ENCODE measurements at places on chromosomes 3 and 15. TPM values are rescaled to one million over a fixed set of nuclear protein-coding genes. Genes with fewer than 3 reads are reported as not detected.

Gene CYP19A1
- polyA plus RNA-seq, result 0.42 TPM

DNA sequence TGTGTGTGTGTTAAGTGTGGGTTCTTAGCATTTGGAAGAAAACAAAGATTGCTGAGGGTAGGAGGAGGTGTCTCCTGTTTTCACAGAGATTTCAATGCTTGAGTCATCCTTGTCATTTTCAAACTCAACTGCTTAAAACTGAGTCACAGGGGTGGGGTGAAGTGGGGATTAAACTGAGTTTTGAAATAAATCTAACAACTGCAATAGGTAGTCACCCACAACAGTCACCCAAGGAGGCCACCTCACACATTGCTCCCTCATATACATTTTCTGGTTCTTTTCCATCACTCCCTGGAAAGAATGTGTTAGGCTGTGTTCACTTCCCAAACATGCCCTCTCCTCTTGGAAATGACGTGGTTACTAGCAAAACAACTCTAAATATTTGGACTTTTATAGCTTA lies 187.7 kb upstream of the CMC1 start:
- H3K36me3 ChIP-seq, result no peaks in the 10 kb centered on the region
- peaks cover 28% of the 10 kb centered on the region for H3K4me1 ChIP-seq
- no peak overlapping the region for H3K27ac ChIP-seq
- no peaks in the 10 kb centered on the region for H3K27me3 ChIP-seq
- no peak overlapping the region for H3K4me3 ChIP-seq

Gene GP5
- 0.15 TPM for polyA plus RNA-seq

DNA sequence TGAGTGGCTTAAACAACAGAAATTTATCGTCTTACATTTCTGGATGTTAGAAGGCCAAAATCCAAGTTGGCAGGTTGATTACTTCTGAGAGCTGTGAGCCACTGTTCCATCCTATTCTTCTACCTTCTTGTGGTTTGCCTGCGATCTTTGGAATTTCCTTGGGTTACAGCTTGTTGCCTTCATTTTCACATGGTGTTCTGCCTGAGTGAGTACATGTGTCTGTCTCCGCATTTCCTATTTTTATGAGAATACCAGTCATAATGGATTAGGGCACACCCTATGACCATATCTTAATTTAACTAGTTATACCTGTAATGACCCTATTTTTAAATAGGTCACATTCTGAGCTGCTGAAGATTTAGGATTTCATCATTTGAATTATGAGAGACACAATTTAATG lies 294.3 kb downstream of the CNTN4 start:
- H3K27ac ChIP-seq, result no peak overlapping the region
- no peak for DNase-seq
- no peak overlapping the region for H3K4me3 ChIP-seq
- H3K27me3 ChIP-seq, result no peaks in the 10 kb centered on the region
- H3K36me3 ChIP-seq, result no peaks in the 10 kb centered on the region
- H3K4me1 ChIP-seq, result no peaks in the 10 kb centered on the region

- no peak overlapping the region for H3K4me3 ChIP-seq
- H3K4me1 ChIP-seq, result peaks cover 18% of the 10 kb centered on the region
- no peak overlapping the region for H3K27ac ChIP-seq
Measured at GRCh38 chr3:188580659-188581058, 426.7 kb downstream of the LPP start.

DNA sequence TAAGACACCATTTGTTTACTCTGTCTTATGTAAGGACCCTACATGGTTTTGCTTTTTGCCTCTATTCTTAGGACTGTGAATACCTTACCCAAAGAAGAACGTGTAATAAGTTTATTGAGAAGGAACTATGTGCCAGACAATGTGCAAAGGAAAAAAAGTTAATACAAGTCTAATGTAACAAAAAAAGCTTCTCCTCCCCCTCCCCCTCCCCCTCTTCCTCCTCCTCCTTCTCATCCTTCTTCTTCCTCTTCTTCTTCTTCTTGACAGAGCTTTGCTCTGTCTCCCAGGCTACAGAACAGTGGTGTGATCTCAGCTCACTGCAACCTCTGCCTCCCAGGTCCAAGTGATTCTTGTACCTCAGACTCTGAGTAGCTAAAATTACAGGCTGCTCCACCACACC lies 50.9 kb upstream of the MITF start:
- DNase-seq, result no peak
- no peaks in the 10 kb centered on the region for H3K4me1 ChIP-seq
- H3K27ac ChIP-seq, result no peak overlapping the region
- peaks cover 61% of the 10 kb centered on the region for H3K27me3 ChIP-seq
- no peak overlapping the region for H3K4me3 ChIP-seq

GRCh38 chr3:154864947-154865346 lies 215.2 kb upstream of the MME start:
- H3K27me3 ChIP-seq, result no peaks in the 10 kb centered on the region
- no peak overlapping the region for H3K4me3 ChIP-seq
- no peaks in the 10 kb centered on the region for H3K36me3 ChIP-seq
- no peaks in the 10 kb centered on the region for H3K4me1 ChIP-seq

GRCh38 chr15:94607176-94607654 lies 375.9 kb downstream of the MCTP2 start:
- DNase-seq, result no peak
- H3K27me3 ChIP-seq, result no peaks in the 10 kb centered on the region
- no peak overlapping the region for H3K4me3 ChIP-seq
- no peaks in the 10 kb centered on the region for H3K36me3 ChIP-seq

- peak; percentile 52 for DNase-seq
- no peaks in the 10 kb centered on the region for H3K36me3 ChIP-seq
- peaks cover 25% of the 10 kb centered on the region for H3K4me1 ChIP-seq
- H3K4me3 ChIP-seq, result peak overlapping the region; percentile 85
- H3K27me3 ChIP-seq, result peaks cover 36% of the 10 kb centered on the region
Measured at GRCh38 chr3:183254487-183255347, 1.7 kb downstream of the B3GNT5 start.

- peaks cover 9% of the 10 kb centered on the region for H3K36me3 ChIP-seq
- H3K4me1 ChIP-seq, result no peaks in the 10 kb centered on the region
- H3K27ac ChIP-seq, result no peak overlapping the region
- H3K27me3 ChIP-seq, result no peaks in the 10 kb centered on the region
Measured at GRCh38 chr15:74653426-74654102, 37.9 kb downstream of the CLK3 start.

DNA sequence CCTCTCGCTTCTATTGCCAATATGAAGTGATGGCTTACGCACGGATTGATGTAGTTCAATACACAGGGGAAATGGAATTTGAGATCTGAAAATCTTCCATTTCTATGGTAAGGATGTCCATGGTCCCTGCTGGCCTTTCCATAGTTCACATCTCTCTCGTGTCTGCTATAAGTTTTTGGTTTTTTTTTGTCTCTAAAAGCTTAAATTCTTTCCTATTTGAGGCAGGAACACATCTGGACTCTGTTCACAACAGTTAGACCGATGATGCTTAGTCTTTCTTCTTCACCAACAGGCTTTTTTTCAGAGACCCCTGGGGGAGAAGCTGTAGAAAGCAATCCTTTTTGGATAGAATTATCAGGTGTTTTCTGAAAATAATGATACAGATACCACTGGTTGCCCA lies 108.1 kb downstream of the XXYLT1 start:
- no peak overlapping the region for H3K4me3 ChIP-seq
- no peaks in the 10 kb centered on the region for H3K36me3 ChIP-seq
- DNase-seq, result no peak
- H3K4me1 ChIP-seq, result no peaks in the 10 kb centered on the region
- no peaks in the 10 kb centered on the region for H3K27me3 ChIP-seq
- no peak overlapping the region for H3K27ac ChIP-seq

- H3K4me3 ChIP-seq, result no peak overlapping the region
- no peaks in the 10 kb centered on the region for H3K36me3 ChIP-seq
- H3K27me3 ChIP-seq, result no peaks in the 10 kb centered on the region
- no peak for DNase-seq
- H3K27ac ChIP-seq, result no peak overlapping the region
Measured at GRCh38 chr3:84082726-84083125, 876.1 kb upstream of the CADM2 start.

- no peaks in the 10 kb centered on the region for H3K4me1 ChIP-seq
- DNase-seq, result peak; percentile 64
- H3K27ac ChIP-seq, result no peak overlapping the region
- H3K27me3 ChIP-seq, result peaks cover 32% of the 10 kb centered on the region
- H3K36me3 ChIP-seq, result no peaks in the 10 kb centered on the region
Measured at GRCh38 chr3:38039899-38040261, 872 bp downstream of the DLEC1 start.

Gene PRR20G
- 0.39 TPM for polyA plus RNA-seq

- no peak overlapping the region for H3K4me3 ChIP-seq
- H3K27ac ChIP-seq, result no peak overlapping the region
- H3K36me3 ChIP-seq, result no peaks in the 10 kb centered on the region
Measured at GRCh38 chr15:79467865-79468586, 35.9 kb downstream of the MINAR1 start.

Gene GALNT15
- not detected for polyA plus RNA-seq

DNA sequence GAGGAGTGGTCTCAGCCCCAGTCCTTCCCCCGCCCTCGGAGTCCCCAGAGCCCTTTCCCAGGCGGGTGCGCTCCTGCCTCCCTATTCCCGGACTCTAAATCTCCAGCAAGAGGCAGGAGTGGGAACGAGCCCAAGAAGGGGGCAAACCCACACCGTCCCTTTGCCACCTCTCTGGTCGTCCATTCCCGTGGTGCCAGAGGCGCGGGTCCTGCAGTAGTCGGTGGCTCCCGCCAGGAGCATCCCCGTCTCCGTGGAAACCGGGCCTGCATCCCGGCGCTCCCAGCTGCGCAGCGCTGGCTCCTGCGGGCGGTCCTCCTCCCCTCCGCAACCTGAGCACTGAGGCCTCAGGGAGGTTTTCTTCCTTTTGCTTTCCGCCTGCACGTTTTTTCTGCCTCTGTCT lies 44.8 kb downstream of the LHFPL4 start:
- peaks cover 22% of the 10 kb centered on the region for H3K27me3 ChIP-seq
- H3K4me1 ChIP-seq, result peaks cover 4% of the 10 kb centered on the region
- no peaks in the 10 kb centered on the region for H3K36me3 ChIP-seq
- no peak overlapping the region for H3K27ac ChIP-seq
- H3K4me3 ChIP-seq, result peak overlapping the region; percentile 37

Gene TEX55
- polyA plus RNA-seq, result not detected

DNA sequence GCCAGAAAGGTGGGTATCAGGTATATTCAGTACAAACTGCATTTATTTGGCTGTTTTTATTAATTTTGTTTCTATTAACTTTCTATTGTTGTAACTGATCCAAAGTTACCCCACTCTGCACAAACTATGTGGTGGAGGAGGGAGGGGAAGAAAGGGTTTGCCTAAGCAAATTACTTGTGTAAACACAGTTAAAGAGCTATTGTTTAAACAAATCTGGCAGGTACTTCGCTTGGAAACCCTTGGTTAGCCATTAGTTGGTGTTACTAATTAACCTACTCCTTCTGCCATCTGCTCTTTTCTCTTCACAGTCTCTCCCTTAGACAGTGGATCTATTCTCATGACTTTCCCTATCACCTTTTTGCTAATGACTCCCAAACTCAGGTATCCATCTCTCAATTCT lies 328.4 kb upstream of the NECTIN3 start:
- DNase-seq, result peak; percentile 21
- no peaks in the 10 kb centered on the region for H3K27me3 ChIP-seq
- H3K4me3 ChIP-seq, result no peak overlapping the region

GRCh38 chr3:58044691-58045483 lies 36.7 kb downstream of the FLNB start:
- peaks cover 57% of the 10 kb centered on the region for H3K4me1 ChIP-seq
- no peak overlapping the region for H3K4me3 ChIP-seq
- H3K27me3 ChIP-seq, result no peaks in the 10 kb centered on the region
- H3K36me3 ChIP-seq, result no peaks in the 10 kb centered on the region

- DNase-seq, result no peak
- H3K36me3 ChIP-seq, result no peaks in the 10 kb centered on the region
- no peaks in the 10 kb centered on the region for H3K27me3 ChIP-seq
- no peak overlapping the region for H3K4me3 ChIP-seq
Measured at GRCh38 chr15:61612111-61612510, 383.0 kb upstream of the RORA start.

DNA sequence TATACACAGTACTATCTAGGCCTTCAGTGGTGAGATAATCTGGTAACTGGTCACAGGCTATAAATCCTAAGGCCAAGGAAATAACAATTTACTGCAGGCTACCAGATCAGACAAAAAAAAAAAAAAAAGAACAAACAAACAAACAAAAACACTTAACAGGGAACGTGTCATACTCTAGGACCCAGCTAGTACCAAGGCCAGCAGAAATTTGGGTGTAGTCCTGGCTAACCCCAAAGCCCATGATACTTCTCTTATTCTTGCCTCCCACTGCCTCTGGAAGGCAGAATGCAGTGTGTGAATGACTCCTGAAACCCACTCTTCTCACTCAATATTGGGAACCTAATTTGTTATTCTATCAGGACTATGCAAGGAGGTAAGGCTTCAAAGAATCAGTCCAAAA lies 53.7 kb upstream of the ST3GAL6 start:
- H3K27ac ChIP-seq, result no peak overlapping the region
- H3K4me1 ChIP-seq, result peaks cover 36% of the 10 kb centered on the region
- no peak for DNase-seq
- H3K4me3 ChIP-seq, result no peak overlapping the region
- no peaks in the 10 kb centered on the region for H3K36me3 ChIP-seq

- no peak overlapping the region for H3K4me3 ChIP-seq
- H3K27ac ChIP-seq, result no peak overlapping the region
- H3K36me3 ChIP-seq, result no peaks in the 10 kb centered on the region
- peaks cover 14% of the 10 kb centered on the region for H3K4me1 ChIP-seq
- DNase-seq, result no peak
- H3K27me3 ChIP-seq, result no peaks in the 10 kb centered on the region
Measured at GRCh38 chr15:33200444-33200843, 5.9 kb upstream of the FMN1 start.

DNA sequence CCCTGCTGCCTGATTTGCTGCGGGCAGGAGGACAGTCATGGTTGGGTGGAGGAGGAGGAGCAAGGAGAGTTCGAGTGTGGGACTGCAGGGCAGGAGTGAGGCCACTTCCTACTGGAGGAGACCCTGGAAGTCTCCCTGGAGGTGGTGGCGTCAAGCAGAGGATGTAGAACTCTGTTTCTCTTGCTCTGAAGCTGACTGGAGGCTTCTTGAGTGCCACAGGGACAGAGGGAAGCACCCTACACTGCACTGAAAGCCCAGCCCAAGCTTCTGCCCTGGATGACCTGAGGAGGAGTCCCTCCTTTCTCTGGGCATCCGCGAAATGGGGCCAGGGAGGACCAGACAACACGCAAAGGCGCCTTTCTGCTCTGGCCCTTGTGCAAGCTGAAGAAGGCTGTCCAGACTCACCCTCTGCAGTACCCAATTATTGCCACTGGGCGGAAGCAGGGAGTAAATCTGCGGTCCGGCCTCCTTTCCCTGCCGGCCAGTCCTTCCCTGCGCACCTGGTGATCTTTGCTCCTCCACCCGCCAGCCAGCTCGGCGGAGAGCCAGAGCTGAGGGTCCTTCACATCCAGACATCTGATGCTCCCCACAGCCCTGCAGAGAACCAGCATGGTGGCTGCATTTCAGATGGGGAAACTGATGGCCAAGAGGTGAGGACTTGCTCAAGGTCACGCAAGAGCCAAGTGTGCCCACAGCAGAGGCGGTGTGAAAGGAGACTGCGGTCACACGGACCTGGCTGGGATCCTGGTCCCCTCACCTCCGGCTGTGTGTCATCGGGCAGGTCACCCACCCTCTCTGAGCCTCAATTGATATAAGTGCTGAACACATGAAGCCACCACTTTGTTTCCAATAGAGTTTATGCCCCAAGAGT lies 207.1 kb downstream of the TBC1D2B start:
- H3K27ac ChIP-seq, result no peak overlapping the region
- H3K36me3 ChIP-seq, result no peaks in the 10 kb centered on the region
- H3K4me1 ChIP-seq, result no peaks in the 10 kb centered on the region
- H3K4me3 ChIP-seq, result no peak overlapping the region
- no peaks in the 10 kb centered on the region for H3K27me3 ChIP-seq
